ENCODE measurements at places on chromosomes 5 and 9. TPM values are rescaled to one million over a fixed set of nuclear protein-coding genes. Genes with fewer than 3 reads are reported as not detected.
A peak's percentile ranks its signal among the peaks of the same experiment; 100 is the strongest.

The SLC6A7 gene
- not detected for total RNA-seq

The PIP5K1B gene
- total RNA-seq: not detected

The PPP1R2B gene
- total RNA-seq: 0.05 TPM

The NOL8 gene
- 29.5 TPM for total RNA-seq

The ZNF474 gene
- not detected for total RNA-seq

The LCN1 gene
- 0.47 TPM for total RNA-seq

The TAF1L gene
- 0.02 TPM for total RNA-seq

The TICAM2 gene
- total RNA-seq: 11.1 TPM

The HSPA4 gene
- 236 TPM for total RNA-seq

The TIMD4 gene
- not detected for total RNA-seq

The INSYN2B gene
- total RNA-seq: 16.3 TPM

The IL5 gene
- not detected for total RNA-seq

The ZNF462 gene
- total RNA-seq: 13.0 TPM

The SH3GL2 gene
- total RNA-seq: 0.67 TPM

The HINT1 gene
- total RNA-seq: 540 TPM

DNA sequence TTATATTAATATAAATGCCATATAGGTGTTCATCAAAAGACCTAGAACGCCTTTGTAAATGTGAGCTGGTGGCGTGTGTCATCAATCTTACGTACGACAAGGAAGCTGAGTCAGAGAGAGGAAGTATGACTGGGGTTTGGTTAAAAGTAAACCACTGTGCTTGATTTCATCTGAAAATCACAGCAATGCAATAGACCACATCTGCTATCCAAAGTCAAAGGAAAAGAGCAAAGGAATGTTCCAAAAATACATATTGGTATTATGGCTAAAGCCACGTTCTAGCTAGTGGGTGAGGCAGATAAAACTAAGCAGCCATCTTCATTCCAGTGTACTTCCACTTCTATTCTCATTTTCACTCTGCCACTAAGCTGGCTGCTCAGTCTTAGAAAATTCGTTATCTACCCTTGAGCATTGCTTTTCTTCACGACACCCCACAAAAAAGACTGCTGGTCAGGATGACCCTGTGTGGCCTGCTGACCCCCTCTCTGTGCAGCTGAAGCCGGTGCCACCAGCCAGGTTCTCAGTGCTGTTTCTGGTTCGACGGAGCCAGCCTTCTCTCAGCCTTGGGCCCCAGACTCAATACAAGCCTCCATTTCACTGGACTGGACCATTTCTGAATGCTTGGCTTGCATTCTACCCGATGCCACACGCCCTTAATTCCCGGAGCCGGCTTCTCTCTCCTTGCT is 23.8 kb downstream of the SHC3 start:
- DNase-seq: peak; percentile 95

- DNase-seq: no peak
These were observed 5.1 kb downstream of the GLDC start for GRCh38 chr9:6640268-6641051.

- no peak for DNase-seq
These were observed 136.5 kb downstream of the SNX18 start for GRCh38 chr5:54653956-54654614.

- DNase-seq: peak; percentile 69
These were observed 19.6 kb downstream of the ITGA2 start for GRCh38 chr5:53008751-53009150.

DNA sequence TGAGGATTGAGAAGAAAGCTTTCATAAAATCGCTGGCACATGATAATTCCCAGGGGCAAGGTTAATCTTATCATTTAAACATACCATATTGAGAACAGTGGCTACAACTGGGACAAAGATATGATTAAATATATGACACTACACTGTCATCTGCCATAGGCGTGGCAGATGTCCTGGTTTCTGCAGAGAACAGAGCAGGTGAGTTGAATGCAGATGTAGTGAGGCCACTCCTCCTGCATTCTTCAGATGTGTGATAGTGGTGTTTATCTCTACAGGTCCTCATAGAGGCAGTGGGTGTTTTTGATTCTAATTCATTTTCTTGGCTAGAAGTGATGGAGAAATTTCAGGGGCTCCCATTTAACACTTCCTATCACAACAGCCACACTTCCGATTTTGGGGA is 237.0 kb upstream of the CDH9 start:
- DNase-seq: no peak

DNA sequence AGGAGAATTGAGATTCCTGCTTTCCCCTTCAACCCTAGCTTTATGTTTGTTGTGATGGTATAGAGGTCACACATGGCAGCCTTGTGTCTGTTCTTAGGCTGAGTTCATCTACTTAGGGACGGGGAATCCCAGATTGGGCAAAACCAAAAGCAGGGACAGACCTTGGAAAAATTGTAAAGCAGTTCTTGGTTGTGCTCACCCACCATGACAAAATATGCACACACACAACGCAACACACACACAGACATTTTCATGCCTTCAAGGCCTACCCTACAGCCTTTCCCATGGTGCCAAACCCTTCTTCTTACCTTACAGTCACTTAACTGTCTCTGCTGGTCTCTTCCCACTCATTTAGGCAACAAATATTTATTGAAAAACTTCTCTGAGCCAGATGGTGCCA is 14.8 kb downstream of the PCDHGC5 start:
- DNase-seq: no peak

GRCh38 chr9:108180541-108180940 is 675.2 kb downstream of the ACTL7B start:
- no peak for DNase-seq

DNA sequence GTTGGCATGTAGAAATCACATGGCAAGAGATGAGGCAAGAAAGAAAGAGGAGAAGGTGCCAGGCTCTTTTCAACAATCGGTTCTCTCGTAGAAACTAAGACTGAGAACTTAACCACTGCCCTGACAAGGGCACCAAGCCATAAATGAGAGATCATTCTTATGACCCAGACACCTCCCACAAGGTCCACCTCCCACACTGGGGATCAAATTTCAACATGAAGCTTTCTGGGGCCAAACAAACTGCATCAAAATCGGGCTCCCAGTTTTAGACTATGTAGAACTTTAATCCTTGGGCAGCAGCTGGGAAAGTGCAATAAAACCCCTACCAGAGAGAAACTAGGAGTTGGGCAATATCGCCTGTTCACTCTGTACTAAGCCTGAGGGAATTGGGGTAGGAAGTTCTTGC is 150.2 kb upstream of the CCDC152 start:
- DNase-seq: no peak

- no peak for DNase-seq
These were observed 21.0 kb upstream of the SMIM32 start for GRCh38 chr5:136213919-136214493.

- DNase-seq: no peak
These were observed 495.5 kb downstream of the ACTL7B start for GRCh38 chr9:108360304-108360703.

DNA sequence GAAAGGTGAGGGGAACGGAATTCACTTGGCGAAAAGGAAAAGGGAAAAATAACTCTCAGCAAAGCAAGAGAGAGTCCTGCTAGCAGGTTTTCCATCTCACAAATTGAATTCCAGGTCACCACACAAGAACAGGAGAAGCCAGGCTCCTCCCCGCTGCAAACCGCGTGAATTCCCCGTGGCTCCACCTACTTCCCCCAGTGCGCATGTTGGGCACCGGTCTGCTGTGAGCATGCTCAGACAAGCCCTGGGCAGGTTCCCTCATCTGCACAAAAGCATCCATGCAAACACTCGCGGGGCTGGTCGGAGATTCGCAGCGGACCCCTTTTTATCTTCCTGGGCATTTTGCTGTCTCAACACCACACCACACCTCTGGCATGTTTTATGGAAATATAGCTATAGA is 58.5 kb upstream of the S1PR3 start:
- DNase-seq: no peak

DNA sequence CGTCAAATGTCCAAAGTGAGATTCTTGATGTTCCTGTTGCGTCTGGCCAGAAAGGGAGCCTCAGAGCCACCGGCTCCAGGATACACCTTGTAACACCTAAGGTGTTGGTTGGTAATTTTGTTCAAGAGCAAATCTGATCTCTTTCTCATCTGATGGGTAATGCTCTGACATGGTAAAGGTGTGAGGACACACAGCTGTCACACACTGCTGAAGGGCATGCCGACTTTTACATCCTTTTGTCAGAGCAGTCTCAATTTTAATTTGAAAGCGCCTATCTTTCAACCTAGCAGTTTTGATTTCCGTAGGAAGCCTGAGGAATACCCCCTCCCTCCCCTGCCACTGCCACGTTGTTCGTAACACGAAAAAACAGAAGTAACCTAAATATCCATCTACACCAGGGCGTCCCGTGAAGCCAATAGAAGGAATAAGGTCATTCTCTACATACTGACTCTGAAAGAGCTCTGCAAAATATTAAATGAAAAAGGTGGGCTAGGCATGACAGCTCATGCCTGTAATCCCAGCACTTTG is 57.4 kb downstream of the TSTD2 start:
- no peak for DNase-seq

- no peak for DNase-seq
These were observed 8.1 kb downstream of the HNRNPAB start for GRCh38 chr5:178212241-178213002.

GRCh38 chr5:134583766-134584165 is 48.9 kb downstream of the SAR1B start:
- DNase-seq: no peak

GRCh38 chr5:69078921-69079540 is 14.8 kb upstream of the SLC30A5 start:
- peak; percentile 43 for DNase-seq

- DNase-seq: no peak
These were observed 56.6 kb upstream of the LMNB1 start for GRCh38 chr5:126720369-126720768.

DNA sequence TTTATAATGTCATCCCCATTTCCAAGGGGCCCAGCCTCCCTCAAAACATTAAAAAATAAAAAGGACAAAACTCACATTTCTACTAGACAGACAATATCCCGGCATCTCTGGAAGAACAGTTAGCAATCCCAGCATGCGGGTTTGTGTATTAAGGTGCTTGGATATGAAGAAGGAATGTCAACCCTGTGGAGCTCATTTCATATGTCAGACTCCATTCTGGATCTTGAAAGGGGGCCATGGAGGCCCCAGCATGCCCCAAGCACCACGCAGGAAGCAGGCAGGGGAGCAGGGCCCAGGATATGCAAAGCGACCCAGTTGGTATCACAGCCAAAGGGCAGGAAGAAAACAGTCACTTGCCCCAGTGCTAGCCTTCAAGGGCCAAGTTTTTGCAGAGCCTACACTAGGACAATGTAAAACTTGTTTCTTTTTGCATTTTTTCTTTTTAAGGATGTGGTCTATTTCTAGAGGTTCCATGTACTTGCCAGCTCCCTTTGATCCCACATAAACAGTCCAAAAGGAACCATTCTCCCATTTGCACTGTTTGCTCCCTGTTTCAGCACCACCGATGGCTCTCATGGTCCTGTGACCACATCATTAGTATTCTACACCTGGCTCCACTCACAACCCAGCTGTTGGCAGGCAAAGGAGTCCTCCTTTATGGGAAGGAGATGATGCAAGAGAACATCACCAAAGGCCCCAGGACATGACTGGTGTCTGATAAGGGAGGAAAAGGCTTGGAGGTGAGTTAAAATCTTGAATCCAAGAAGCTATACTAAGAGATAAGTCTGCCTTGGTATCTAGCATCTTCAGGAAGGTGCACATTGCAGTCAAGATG is 58.3 kb downstream of the FGF1 start:
- DNase-seq: no peak

DNA sequence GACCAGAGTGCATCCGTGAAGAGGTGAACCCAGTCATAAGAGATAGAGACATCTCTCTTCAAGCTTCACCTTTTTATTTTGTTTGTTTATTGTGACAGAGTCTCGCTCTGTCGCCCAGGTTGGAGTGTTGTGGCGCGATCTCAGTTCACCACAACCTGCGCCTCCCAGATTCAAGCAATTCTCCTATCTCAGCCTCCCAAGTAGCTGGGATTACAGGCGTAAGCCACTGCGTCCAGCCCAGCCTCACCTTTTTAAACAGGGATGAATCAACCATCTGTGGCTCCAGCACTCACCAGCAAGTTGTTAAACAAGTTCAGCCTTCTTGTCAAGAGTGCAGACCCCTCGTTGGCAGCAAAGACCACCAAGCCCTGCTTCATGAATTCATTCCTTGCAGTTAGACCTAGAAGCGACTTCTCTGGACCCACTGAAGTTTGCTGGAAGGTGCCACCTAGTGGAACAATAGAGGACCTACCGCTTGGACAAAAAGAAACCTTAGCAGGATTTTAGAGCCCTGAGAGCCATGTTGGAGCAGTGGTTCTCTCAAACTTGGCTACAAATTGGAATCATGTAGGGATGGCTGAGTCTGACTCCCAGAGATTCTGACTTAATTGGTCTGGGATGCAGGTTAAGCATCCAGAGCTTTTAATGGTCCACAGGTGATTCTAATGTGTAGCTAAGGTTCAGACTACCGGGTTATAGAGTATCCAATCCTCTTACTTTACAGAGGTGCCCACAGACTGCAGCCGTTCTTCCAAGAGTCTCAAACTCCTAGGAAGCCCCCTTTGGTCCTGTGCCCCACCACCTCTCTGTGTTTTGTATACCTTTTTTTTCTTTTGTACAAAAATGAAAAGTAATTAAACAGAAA is 10.5 kb upstream of the GALNT10 start:
- DNase-seq: peak; percentile 66

DNA sequence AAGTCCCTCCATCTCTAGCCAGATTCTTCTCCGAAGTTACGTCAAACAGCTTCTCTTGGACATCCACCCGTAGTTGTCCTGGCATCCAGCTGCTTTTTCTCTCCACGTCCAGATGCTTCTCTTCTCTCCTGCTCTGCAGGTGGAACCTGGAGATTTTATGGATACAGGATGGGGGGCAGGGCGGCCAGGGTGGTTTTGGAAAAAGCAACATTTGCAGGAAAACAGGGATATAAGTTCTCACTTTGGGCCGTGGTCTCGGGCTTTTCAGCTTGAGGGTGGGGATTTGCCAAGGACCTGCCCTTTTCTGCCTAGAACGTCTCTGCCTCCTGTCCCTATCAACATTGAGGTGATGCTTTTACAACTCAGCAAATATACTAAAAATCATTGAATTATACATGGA is 1941.6 kb upstream of the C9orf72 start:
- no peak for DNase-seq

DNA sequence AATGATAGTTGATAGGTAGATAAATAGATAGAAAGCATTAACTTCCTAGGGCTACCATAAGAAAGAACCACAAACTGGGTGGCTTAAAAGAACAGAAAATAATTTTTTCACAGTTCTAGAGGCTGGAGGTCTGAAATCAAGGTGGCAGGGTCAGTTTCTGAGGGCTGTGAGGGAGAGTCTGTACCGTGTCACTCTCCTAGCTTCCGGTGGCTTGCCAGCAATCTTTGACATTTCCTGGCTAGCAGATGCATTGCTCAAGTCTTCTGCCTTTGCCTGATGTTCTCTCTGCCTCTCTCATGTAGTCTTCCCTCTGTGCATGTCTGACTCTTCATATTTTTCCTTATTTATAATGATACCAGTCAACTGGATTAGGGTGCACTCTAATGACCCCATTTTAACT is 1132.7 kb downstream of the CDH9 start:
- no peak for DNase-seq

DNA sequence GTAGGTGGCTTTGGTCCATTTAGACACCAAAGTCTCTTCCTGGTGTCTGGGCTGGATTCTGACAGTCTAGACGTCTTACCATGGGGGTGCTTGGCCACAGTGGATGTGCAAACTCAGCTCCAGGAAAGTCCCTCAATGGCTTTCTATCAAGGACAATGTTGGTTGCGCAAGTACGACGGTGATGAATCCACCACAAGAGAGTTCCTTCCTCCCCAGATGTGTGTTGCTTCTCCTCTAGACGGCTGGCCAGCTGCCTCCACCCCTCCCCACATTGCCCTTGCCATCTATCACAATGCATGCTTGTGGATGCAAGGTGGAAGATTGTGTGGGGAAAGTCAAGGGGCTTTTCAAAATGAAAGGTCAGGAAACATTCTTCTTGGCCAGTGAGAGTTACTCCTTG is 89.7 kb upstream of the IRX2 start:
- DNase-seq: no peak
